Activated T-helper 17 cell treated with anti-CD3 and anti-CD28 coated beads, Interleukin-2, amount 50 U/mL, for 72 hours (primary cell): ENCODE measurements at places on chromosomes 3 and 15.
A peak's percentile ranks its signal among the peaks of the same experiment; 100 is the strongest.

GRCh38 chr3:62942764-62943163, 67.5 kb upstream of the CADPS start:
- no peak for ATAC-seq

DNA sequence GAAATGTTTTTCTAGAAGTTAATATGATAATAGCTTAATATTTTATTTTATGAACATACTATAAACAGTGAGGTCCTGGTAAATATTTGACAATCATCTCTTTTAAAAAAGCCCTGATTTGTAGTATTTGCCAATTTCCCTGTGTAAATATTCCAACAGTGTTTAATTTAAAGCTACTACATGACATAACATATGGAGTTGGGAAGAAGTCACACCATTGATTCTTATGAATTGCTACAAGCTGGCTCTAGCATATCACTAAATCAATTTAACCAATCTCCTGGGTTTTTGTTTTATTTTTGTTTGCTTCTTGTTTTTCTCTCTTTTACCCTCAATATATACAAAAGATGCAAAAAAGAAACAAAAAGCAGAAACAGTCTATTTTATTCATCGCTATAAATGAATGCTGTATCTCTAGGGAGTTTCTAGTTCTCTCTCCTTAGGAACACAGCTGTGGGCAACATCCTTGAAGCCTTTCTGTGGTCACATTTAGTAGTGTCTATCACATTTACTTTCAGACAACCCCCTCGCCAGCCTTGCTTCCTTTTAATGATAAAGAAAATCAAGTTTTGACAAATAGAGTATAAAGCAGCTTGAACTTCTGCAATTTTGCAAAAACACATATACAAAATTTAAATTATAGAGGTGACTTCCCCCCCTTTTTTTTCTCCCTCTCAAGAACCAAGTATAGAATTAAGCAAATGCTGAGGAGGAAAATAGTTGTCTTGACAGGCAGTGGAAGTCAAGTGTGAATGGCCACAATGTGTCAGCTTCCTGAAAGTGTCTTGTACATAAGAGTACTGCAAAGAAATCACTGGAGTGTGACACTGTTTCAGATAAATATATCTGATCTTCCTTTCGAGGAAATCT, 21.4 kb downstream of the CCR1 start:
- peak; percentile 51 for ATAC-seq

DNA sequence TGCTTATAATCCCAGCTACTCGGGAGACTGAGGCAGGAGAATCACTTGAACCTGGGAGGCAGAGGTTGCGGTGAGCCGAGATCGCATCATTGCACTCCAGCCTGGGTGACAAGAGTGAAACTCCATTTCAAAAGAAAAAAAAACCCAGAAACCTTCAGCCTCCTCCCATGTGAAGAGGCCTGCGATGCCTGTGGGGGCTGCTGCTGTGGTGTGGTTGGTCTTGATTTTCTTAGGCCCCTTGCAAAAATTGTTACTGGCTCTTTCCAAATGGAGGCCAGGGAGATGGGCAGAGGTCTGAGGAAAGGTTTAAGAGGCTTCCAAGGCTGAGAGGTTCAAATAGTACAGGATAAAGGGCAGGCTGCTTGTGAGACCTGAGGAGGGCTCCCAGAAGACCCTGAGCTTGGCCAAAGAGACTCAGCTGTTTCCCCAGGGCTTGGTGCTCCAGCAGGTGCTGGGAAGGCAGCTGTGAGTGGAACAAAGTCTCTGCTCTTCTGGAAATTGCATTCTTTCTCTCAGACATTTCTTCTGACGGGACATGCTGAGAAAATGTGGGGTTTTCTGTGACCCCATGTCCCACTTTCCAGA, 18.4 kb downstream of the GCSAM start:
- no peak for ATAC-seq

- ATAC-seq, result no peak
Observed at GRCh38 chr3:84547971-84548970, 410.5 kb upstream of the CADM2 start.

DNA sequence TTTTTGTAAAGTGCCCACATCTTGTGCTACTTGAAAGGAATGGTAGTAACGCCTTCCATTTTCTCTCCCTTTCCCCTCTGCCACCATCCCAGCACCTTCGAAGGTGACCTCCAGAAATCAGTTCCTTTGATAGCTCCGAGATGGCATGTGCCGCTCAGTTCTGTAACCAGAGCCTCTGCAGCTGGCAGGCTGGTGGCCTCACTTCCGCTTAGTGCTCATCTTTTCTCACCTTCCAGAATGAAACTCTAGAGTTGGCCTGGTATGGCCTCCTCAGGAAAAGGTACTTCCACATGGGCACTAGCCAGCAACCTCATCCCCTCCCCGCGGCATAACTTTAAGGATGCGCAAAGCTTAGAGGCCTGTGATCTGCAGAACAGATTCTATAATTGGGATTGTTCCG, 38.8 kb downstream of the ETV5 start:
- no peak for ATAC-seq

GRCh38 chr3:183202004-183202722, 39.6 kb upstream of the LAMP3 start:
- ATAC-seq, result peak; percentile 87

- no peak for ATAC-seq
Observed at GRCh38 chr3:109784285-109784684, 446.9 kb upstream of the DPPA4 start.

- ATAC-seq, result no peak
Observed at GRCh38 chr3:187967993-187968392, 186.0 kb upstream of the LPP start.

DNA sequence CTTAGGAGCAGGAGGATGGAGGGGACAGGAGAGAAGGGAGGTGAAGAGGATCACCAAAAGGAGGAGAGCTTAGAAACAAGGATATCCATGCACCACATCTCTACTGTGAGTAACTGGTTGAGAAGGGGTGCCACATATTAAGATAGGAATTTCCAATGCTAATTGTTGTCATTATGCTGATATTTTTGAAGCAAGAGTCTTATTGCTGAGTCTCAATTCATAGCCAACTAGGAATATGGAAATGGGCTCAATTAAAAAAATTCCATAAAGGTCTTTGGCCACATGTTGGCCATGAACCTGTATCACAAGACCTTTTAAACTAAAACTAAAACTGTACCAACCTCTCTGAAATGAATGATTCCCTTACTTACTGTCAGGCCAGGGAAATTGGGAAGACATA, 642.6 kb downstream of the MAGI1 start:
- ATAC-seq, result no peak
